Ovary (tissue), 10 donors: ENCODE measurements at places on chromosomes 4 and X. TPM values are rescaled to one million over a fixed set of nuclear protein-coding genes. Genes with fewer than 3 reads are reported as not detected.

ZNF518B gene
- 10.2 TPM for polyA plus RNA-seq

PPP1R2C gene
- polyA plus RNA-seq: not detected

GAGE12F gene
- polyA plus RNA-seq: not detected

NDST3 gene
- 0.02 TPM for polyA plus RNA-seq

PAGE1 gene
- not detected for polyA plus RNA-seq

MXRA5 gene
- 51.6 TPM for polyA plus RNA-seq

WAS gene
- polyA plus RNA-seq: 1.3 TPM

LRRC66 gene
- polyA plus RNA-seq: 0.28 TPM

STK26 gene
- 1.9 TPM for polyA plus RNA-seq

PF4V1 gene
- polyA plus RNA-seq: not detected

DOCK11 gene
- polyA plus RNA-seq: 3.6 TPM

PPBP gene
- polyA plus RNA-seq: 0.80 TPM

LIAS gene
- polyA plus RNA-seq: 32.4 TPM

GNRHR gene
- polyA plus RNA-seq: 0.15 TPM

RIPPLY1 gene
- polyA plus RNA-seq: not detected

POU4F2 gene
- polyA plus RNA-seq: not detected

LINC00632 gene
- polyA plus RNA-seq: 1.8 TPM

CRMP1 gene
- polyA plus RNA-seq: 4.9 TPM
